ENCODE measurements at places on chromosomes 4 and X.

GRCh38 chr4:73222466-73223257 is 35.9 kb downstream of the ANKRD17 start:
- peak; percentile 91 for DNase-seq

GRCh38 chr4:119238068-119238722 is 25.7 kb downstream of the USP53 start:
- DNase-seq, result no peak

DNA sequence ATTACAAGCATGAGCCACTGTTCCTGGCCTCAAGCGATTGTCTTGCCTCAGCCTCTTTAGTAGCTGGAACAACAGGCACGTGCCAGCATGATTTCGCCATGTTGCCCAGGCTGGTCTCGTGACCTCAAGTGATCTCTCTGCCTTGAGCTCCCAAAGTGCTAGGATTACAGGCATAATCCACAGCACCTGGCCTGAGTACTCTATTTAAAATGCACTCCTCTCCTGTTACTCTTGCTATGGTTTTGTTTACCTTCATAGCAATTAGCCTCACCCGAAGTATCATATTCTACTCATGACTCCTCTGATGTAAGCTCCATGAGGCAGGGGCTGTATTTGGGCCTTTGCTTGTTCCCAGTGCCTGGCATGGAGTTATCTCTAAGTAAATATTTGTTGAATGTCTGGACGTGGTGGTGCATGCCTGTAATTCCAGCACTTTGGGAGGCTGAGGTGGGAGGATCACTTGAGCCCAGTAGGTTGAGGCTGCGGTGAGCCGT is 92.5 kb upstream of the SLC34A2 start:
- no peak for DNase-seq

GRCh38 chrX:40579141-40579540 is 1.6 kb upstream of the ATP6AP2 start:
- no peak for DNase-seq

DNA sequence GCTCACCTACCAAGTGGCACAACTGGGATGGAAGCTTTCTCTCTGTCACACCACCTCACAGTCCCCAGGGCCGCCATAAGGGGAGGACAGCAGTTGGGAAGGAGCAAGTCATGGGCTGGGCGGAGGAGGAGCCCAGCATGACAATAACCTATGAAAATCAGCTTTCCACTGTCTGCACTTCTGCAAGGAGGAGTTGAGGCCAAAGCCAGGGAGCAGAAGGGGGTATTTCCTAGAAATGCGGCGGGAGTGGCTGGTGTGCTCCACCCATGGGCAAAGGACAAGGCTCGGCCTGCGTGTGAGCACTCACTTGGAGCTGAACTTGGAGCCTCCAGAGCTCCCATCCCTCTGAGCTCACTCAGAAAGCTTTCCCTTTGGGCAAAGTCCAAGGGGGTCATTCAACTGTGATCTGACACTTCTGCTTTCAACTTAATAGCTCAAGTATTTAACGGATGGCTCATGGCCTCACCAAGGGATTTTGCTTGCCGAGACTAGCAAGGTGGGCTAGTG is 18.5 kb downstream of the APLN start:
- no peak for DNase-seq

DNA sequence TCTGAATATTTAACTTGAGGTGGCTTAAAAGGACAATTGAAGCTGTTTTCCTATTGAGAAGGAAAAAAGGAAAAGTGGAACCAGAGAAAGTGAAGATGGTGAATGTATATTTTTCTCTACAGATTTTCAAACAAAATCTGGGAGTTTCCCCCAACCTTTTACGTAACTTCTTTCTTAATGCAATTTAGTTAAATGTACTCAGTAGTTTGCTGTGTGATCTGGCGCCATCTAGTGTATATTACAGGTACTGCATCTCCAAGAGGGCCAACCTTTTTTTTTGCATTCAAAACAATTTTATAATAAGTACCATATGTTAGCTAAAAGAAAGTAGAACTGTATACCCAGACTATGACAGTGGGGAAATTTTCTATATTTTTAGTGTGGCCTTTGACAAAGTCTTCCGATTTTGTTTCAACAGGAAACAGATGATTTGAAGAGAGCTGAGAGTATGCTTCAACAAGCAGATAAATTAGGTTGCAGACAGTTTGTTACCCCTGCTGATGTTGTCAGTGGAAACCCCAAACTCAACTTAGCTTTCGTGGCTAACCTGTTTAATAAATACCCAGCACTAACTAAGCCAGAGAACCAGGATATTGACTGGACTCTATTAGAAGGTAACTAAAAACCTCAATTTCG is 82.0 kb downstream of the PLS3 start:
- no peak for DNase-seq

GRCh38 chrX:46572340-46572936 is 1.1 kb upstream of the CHST7 start:
- no peak for DNase-seq

DNA sequence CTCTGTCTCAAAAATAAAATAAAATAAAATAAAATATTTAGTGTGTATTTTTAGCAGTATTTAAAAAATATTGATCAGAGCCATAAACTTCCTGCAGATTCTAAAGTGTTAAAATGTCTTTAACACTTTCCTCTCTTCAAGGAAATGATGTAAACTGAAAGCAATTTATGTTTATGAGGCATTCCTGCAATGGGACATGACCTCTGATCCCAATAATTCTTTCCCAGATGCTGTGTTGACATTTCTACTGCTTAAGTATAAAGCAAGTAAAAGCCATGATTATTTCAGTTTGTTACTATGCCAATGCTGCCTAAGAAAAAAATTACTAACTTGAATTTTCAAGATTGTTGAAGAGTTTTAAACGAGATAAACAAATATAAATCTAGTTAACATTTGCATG is 29.0 kb downstream of the COQ2 start:
- no peak for DNase-seq

DNA sequence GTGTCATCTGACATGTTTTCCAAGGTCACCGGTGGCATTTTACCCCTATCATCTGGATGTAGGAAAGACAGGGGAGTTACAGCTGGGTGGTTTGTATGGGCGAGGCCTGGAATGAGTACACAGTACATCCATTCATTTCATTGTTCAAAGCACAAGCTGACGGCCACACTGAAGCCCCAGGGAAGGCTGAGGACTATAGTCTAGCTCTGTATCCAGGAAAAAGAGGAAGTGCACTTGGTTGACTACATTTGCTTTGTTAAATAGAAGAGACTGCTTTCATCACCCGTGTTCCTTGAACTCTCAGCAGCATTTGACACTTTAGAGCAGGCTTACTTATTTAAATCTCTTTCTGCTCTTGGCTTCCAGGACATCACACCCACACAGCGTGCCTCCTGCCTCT is 1041.0 kb upstream of the TENM3 start:
- DNase-seq, result no peak

DNA sequence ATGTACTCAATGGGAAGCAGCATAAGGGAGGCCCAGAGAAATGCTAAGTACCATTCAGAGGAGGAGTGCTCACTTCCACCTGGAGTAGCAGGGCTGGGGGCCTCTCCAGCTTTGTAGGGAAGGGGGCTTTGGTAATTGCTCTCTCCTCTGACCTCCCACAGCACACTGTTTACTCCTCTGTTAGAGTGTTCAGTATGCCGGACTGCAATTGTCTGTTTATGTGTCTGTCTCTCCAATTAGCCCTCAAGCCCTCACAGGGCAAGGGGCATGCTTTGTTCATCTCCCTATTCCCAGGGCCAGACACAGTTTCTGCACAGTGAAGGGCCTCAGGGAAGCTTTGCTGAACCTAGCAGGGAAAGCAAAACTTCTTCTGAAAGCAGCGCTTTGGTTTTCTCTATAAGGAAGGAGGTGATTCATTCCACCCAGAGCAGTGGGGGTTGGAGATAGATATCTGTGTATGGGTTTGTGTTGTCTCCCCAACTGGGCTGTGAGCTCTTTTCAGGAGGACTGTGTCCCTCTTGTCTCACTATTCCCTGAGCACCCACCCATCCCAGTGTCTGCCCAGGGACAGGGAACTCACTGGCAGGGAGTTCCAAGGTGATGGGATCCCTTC is 50.0 kb upstream of the VMA21 start:
- no peak for DNase-seq

- no peak for DNase-seq
These were observed 394.0 kb upstream of the TEX13C start for GRCh38 chrX:124925681-124926080.

DNA sequence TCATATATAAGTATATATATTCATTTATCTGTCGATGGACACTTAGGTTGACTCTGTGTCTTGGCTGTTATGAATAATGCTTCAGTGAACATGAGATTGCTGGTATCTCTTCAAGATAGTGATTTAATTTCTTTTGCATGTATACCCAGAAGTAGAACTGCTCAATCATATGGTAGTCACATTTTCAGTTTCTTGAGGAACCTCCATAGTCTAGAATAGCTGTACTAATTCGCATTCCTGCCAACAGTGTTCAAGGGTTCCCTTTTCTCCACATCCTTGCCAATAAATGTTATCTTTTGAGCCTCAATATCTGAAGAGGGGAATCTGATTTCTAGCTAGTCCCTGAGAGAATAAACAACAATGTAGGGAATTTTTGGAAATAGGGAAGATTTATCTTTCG is 32.4 kb upstream of the CCNG2 start:
- no peak for DNase-seq

- DNase-seq, result no peak
These were observed 1024.0 kb upstream of the SLIT2 start for GRCh38 chr4:19227701-19228100.

Measured in NCI-H446 treated with DMSO at 0.1 percent for 48 hours (cell line).